Nucleus accumbens (tissue), 56 donors: ENCODE measurements at places on chromosomes 13 and 19.

DNA sequence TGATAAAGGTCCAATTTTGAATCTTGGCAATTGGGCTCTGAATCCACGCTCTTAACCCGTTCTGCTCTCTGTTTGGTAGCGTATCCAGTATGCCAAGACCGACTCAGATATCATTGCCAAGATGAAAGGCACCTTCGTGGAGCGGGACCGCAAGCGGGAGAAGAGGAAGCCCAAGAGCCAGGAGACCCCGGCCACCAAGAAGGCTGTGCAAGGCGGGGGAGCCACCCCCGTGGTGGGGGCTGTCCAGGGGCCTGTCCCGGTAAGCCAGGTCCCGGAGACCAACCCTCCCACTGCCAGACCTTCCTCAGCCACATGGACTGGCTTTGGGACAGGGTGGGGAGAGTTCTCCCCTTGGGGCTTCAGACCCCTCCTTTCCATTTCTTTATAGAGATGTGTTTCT is 8.3 kb downstream of the SNRPA start:
- no peak for DNase-seq

GRCh38 chr19:35565016-35565856 is 1.8 kb upstream of the ATP4A start:
- no peak for DNase-seq

- peak; percentile 19 for DNase-seq
Measured at GRCh38 chr19:34712395-34713261, 21.4 kb upstream of the ZNF181 start.

- DNase-seq, result peak; percentile 17
Measured at GRCh38 chr19:16386619-16387240, 62.1 kb downstream of the KLF2 start.

GRCh38 chr13:78476910-78477309 is 126.4 kb downstream of the POU4F1 start:
- no peak for DNase-seq

GRCh38 chr13:66139250-66139649 is 1090.9 kb downstream of the PCDH9 start:
- DNase-seq, result no peak
